Hematopoietic multipotent progenitor cell treated with erythropoietin and hydrocortisone succinate and interleukin-3 and kit ligand, for 6 days (in vitro differentiated cells): ENCODE measurements at places on chromosomes 1 and 21.
A peak's percentile ranks its signal among the peaks of the same experiment; 100 is the strongest.

GRCh38 chr1:155050560-155051341 lies at the start of gene ADAM15:
Gene ADAM15 (plus strand): TSS chr1:155051316. CDS start chr1:155051387, 71 bp downstream.
- peak; percentile 86 for DNase-seq

GRCh38 chr1:234102583-234102982 lies 198.1 kb downstream of the SLC35F3 start:
- no peak for DNase-seq

- DNase-seq = peak; percentile 98
These were observed 29.4 kb downstream of the MRPL37 start for GRCh38 chr1:54229281-54229891.

- DNase-seq = no peak
These were observed 1.6 kb downstream of the CRABP2 start for GRCh38 chr1:156703741-156704140.

- DNase-seq = no peak
These were observed 102.6 kb upstream of the PPP2R5A start for GRCh38 chr1:212182579-212182978.

GRCh38 chr1:211247921-211248320 lies 11.2 kb upstream of the RCOR3 start:
- peak; percentile 66 for DNase-seq

GRCh38 chr1:7842517-7842916 lies 10.3 kb downstream of the UTS2 start:
- DNase-seq = peak; percentile 41

DNA sequence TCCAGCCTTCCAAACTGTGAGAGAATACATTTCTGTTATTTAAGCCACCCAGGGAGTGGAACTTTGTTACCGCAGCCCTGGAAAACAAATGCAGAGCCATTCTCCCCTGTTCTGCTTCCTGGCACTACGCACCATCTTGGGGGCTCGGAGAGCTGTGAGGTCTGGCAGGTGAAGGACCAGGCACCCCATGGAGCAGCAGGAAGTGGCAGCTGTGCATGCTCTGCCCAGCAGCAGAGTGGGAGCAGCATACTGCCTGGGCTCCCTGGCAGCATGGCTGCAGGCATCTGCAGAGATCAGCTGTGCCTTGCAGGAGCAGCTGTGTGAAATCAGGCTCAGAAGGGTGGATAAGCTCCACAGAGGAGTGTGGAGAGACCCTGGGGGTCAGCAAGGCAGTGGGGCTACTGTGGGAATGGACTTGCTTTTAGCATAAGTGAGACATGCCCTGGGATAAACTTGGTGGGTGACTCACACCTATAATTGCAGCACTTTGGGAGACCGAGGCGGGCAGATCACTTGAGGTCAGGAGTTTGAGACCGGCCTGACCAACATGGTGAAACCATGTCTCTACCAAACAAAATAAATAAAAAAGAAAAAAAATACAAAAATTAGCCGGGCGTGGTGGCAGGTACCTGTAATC lies 17.7 kb upstream of the ZSCAN20 start:
- no peak for DNase-seq

DNA sequence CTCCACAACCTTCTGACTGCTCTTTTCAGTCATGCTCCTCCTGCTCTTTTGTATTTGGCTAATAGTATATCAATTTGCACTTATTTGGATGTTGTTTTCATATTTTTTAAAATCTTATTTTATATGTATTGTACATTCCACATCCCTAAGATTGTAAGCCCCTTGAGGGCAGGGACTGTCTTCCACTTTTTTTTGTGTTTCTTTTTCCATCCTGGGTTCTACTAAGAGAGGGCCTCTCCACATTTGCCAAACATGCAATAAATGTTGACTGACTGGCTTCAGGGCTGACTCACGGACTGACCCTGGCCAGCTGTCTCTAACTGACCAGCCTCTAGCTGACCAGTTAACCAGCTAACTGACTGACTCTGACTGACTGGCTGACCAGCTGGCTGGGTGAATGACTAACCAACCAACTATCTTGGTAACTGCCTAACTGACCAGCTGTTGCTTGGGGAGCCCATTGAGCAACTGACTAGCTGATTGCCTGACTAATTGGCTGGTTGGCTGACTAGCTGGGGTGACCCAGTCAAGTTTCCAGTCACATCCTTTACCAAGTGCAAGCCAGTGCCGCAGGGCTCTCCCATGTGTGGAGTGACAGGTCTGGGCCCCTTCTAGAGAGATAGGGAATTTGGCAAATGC lies 16.1 kb downstream of the CSF1 start:
- no peak for DNase-seq

- peak; percentile 78 for DNase-seq
These were observed 43.7 kb downstream of the KIF21B start for GRCh38 chr1:200979574-200980451.

GRCh38 chr1:96688767-96689166 lies 32.8 kb upstream of the PTBP2 start:
- DNase-seq = no peak

- no peak for DNase-seq
These were observed 102.7 kb downstream of the PTPRU start for GRCh38 chr1:29338908-29339575.

DNA sequence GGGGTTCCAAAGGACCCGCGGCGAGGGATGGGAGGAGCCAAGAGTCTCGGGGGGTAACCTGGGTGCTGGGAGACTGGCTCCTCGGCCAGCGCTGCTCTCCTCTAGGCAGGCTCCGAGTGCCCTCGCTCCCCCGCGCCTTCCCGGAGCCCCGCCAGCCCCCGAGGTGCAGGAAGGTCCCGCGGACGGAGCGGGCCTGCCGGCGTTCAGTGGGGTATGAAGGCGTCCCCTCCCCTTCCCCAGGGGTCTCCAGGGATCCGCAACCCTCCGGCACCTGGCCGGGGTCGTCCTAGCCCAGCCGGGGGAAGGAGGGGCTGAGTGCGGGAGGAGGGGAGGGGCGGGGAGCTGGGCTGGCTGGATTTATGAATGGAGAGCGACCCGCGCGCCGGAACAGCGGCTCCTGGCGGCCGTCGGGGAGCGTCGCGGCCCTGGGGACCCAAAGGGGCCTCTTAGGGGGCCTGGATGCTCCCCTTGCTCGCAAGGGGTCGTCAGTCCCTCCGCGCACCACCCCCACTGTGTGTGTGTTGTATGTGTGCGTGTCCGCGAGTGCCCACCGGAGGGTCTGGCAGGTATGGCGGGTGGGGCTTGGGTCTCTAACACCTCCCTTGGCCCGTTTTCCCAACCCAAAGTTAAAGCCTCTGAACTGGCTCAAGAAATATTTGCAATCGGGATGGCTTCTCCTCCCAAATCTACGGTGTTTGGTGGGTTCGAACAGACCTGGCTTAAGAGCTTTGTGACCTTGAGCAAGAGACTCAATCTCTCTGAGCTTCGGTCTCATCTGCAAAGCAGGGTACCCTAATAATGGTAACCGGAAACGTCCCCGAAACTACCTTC lies 642 bp downstream of the HCRTR1 start:
- DNase-seq = peak; percentile 53

GRCh38 chr1:79760531-79760930 lies 754.0 kb upstream of the ADGRL4 start:
- no peak for DNase-seq

DNA sequence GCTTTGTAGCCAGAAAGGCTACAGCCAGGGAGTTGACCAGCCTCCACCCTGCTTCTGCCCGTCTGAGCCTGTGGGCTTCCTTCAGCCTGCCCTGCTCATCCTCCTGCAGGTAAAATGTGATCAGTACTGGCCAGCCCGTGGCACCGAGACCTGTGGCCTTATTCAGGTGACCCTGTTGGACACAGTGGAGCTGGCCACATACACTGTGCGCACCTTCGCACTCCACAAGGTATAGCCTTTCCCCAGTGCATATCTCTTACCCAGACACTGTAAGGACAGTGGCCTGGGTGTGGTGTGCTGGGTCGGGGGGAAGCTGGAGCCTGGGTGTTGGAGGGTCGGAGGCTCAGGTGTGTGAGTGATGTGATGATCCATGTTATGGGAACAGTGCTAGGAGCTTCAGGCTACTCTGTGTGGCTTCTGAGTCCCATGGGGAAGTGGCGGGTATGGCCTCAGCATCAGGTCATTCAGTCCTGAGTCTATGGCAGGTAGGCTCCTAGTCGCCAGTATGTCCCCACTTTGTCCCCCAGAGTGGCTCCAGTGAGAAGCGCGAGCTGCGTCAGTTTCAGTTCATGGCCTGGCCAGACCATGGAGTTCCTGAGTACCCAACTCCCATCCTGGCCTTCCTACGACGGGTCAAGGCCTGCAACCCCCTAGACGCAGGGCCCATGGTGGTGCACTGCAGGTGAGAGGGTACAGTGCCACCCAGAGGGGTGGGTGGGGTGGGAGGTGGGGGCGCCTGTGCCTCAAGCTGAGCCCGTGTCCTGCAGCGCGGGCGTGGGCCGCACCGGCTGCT lies 31.2 kb upstream of the KDM4A start:
- no peak for DNase-seq

- DNase-seq = no peak
These were observed 268.2 kb upstream of the FOXD3 start for GRCh38 chr1:63054184-63054583.

DNA sequence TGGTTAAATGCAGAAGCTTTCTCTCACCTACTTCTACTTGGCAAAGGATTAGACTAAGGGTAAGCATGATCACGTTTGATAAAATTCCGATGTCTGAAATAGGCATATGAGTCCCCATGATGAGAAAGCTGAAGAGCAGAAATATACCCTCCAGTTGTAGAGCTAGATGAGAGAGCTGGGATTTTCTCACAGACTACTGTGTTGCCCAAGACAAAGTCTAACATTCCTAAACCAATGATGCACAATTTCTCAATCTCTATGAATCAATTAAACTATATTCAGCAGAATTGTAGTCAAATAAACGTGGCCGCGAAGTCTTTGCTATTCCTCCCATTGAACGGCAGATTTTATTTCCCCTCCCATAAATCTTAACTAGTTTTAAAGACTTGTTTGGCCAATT lies 699.2 kb downstream of the KCNT2 start:
- DNase-seq = no peak

GRCh38 chr1:178275049-178275448 lies 181.1 kb downstream of the RASAL2 start:
- DNase-seq = no peak

DNA sequence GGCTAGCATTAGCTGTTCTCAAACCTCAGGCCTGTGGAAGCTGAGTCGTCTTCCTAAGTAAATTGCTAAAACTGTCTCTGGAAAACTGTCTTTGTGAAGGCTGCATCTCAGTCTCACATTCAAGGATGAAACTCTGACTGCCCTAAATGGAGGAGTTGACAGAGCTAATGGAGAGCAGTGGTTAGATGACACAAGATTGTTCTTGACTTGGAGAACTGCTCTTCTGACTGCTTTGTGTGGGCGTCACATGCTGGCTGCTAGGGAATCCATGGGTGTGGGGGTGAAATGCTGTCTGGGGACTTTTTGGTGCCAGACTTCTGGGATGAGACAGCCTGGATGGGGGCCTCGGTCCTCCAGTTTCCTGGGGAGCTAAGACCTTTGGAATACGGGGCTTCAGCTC lies 24.5 kb upstream of the TSPAN2 start:
- DNase-seq = no peak

GRCh38 chr1:71413441-71414175 lies 332.8 kb upstream of the ZRANB2 start:
- no peak for DNase-seq

- DNase-seq = no peak
These were observed 37.0 kb upstream of the IFNLR1 start for GRCh38 chr1:24224086-24224485.

GRCh38 chr1:24896176-24896575 lies 33.9 kb downstream of the RUNX3 start:
- no peak for DNase-seq

DNA sequence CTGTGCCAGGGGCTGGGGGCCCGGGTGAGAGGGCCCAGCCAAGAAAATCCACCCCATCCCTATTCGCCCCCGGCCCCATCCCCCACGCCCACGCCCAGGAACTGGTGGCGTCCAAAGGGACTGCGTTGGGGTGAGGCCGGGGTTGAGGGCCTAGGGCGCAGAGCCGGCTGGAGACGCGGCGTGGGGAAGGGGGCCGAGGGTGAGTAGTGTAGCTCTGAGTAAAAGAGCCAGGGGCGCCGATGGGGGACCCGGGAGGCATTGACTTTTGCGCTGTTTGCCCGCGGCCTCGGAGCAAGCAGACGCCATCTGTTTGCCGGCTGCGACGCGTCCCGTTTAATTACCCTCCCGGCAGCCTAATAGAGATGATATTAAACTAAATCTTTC lies 3.5 kb upstream of the DMRTA2 start:
- DNase-seq = no peak

DNA sequence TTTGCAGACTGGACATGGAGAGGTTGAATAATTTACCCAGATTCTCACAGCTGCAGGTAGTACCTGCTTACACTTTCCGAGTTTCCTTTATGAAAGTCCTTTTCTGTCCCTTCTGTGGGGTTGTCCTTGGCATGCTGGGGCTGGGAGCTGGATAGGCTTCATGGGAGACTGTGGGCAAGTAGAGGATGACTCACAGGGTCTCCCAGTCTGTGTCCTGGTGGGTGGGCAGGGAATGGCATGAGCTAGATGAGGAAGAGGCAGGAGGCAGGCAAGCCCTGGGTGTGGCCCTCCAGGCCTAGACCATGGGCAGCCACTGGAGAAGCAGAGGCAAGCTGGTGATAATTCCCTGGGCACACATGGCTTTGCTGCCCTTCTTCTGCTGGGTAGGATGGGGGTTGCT lies 80.6 kb downstream of the NAV1 start:
- DNase-seq = no peak

DNA sequence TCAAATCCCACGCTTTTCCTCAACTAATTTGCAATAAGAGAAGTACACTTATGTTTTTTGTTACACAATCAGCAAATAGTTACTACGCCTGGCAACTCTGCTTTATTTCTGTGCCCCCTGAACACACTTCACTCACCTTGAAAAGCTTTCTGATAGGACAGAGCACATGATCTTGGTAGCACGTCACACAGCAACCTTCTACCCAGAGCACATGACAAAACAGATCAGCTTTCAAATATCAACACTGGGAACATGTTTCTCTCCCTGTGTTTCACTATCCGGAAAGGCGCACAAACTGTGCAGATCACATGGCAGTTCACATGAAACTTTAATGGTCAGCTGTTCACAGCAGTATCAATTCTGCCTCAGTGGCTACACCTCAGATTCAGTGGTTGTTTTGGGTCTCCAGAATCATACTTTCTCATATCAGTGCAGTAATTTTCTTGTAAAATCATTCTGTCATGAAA lies 2.2 kb downstream of the SLC19A2 start:
- DNase-seq = no peak

- DNase-seq = no peak
These were observed 53.0 kb upstream of the AKT3 start for GRCh38 chr1:243903041-243903440.

DNA sequence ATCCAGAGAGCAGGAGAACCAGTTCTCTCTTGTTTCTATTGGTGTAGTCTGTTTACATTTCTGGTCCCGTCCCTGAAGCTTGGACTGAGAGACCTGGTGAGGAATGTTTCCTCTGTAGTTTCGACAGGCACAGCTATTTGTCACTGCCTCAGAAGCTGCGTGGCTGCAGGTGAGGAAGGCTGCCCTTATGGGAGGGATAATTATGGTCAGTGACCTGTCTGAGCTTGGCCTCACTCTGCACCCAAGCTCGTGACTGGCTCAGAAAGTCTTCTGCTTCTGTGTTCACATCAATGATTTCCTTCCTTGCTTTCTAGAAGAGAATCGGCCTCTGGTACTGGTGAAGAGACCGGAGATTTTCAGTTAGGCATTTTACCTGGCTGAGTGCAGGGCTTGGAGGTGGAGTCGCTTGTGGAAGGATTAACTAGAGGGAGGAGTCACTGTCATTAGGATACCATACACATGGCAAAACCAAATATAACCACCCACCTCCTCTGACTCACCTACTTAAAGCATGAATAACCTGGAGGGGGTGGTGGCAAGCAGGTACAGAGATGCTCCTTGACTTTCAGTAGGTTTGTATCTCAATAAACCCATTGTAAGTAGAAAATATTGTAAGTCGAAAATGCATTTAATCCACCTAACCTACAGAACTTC lies 19.9 kb upstream of the WDR26 start:
- no peak for DNase-seq

GRCh38 chr1:181139631-181140061 lies 51.1 kb downstream of the IER5 start:
- DNase-seq = no peak
